ENCODE measurements at places on chromosomes 7 and 10.

- no peak for DNase-seq
Measured at GRCh38 chr7:105678811-105679495, 97.7 kb upstream of the EFCAB10 start.

DNA sequence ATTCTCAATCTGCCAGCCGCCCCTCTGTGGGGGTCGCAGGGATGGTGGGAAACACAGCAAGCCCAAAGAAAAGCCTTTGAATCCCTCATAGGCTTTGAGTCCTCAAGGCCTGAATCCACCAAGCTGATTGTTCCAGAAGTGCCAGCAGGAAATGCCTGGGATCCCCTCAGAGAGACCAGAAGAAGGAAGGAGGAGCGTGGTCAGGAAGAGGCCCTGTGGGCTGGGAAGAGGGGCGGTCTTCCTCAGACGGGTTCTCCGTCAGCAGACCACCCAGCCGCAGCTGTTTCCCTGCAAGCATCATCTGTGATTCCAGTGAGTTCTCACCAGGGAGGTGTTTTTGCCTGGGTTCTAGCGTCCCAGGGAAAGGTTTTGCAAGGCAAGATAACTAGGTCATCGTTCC lies 190.0 kb upstream of the KLF6 start:
- no peak for DNase-seq

DNA sequence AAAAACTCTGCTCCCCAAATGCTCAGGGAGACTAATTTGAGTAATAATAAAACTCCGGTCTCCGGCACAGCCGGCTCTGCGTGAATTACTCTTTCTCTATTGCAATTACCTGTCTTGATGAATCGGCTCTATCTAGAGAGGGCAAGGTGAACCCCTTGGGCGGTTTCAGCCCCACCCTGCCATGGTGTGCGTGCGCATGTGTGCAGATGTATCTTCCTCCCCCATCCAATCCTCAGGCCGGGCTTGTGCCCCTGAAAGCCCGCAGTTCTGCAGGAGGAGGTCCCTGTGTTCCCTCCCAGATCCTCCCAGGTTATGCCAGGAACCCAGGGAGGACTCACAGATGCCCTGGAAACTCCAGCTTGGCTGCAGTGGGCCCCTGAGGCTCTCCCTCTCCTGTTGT lies 48.3 kb upstream of the MYL10 start:
- no peak for DNase-seq

DNA sequence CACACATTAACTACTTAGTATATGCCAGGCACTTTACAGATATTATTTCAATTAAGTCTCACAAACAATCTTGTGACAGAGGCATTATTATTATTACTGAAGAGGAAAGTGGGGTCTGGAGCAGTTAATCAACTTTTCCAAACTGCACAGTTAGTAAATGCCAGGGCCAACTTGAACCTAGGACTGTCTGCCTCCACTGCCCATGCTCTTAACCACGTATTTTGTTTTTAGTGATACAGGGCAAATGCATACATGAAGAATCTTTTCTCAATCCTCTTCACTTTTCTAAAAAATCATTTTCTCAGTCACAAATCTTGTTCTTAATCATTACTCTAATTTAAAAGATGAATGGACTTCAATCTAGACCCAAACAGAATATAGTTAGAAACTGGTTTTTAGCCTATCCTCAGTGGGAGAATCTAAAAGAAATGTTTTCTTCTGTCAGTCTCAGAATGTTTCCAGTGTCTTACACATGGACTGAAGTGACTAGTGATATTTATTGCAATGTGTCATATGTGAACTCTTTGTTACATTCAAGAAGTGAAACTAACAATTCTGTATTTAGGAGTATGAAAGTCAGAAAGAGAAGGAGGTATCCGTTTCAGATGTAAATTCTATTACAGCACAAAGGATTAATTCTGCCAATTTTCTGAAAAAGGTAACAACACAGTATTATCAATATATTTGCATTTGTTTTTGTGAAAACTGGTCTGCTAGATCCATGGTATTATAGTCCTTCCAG lies 55.5 kb upstream of the CCNJ start:
- DNase-seq = no peak

GRCh38 chr7:127765150-127765549 lies 113.2 kb downstream of the SND1 start:
- no peak for DNase-seq

GRCh38 chr10:19788075-19788686 lies 28.1 kb upstream of the PLXDC2 start:
- DNase-seq = no peak

- DNase-seq = no peak
Measured at GRCh38 chr7:100053215-100053614, 3.6 kb downstream of the ZSCAN21 start.

- DNase-seq = no peak
Measured at GRCh38 chr7:107939573-107940489, 48.8 kb downstream of the DLD start.

GRCh38 chr7:19099924-19100323 lies 17.5 kb downstream of the TWIST1 start:
- no peak for DNase-seq

GRCh38 chr10:19785366-19785765 lies 30.9 kb upstream of the PLXDC2 start:
- DNase-seq = no peak

- DNase-seq = no peak
Measured at GRCh38 chr7:8060241-8060640, 91.6 kb downstream of the GLCCI1 start.

- no peak for DNase-seq
Measured at GRCh38 chr10:3754727-3755439, 30.1 kb downstream of the KLF6 start.

- no peak for DNase-seq
Measured at GRCh38 chr10:49257154-49257553, 41.8 kb upstream of the C10orf71 start.

- peak; percentile 40 for DNase-seq
Measured at GRCh38 chr10:119416855-119417254, 125.7 kb downstream of the RGS10 start.

- DNase-seq = no peak
Measured at GRCh38 chr7:150766334-150766709, 29.1 kb downstream of the GIMAP5 start.

DNA sequence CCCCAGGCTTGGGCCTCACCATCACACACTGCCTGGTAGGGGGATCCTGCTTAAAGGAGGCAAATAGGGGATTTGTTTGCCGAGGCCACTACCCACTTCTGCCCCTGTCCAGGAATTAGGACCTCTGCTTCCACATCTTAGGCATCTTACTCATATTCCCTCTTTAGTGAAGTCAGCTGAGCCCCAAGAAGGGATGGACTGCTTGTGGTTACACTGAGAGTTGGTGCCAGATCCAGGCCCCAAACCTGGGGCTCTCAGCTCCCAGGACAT lies 1.6 kb upstream of the GPRIN2 start:
- DNase-seq = no peak

- DNase-seq = no peak
Measured at GRCh38 chr10:61397175-61397986, 55.8 kb downstream of the TMEM26 start.

Measured in hypothalamus (tissue), 51 donors.